ENCODE measurements at places on chromosomes 13 and 19.

GRCh38 chr13:29730253-29730652 is 120.2 kb downstream of the UBL3 start:
- DNase-seq: no peak

GRCh38 chr19:6590258-6590826 is 608 bp downstream of the CD70 start:
- DNase-seq: no peak

- no peak for DNase-seq
Measured at GRCh38 chr19:55370305-55370988, at the start of gene IL11. Gene IL11 (minus strand): TSS chr19:55370463. CDS start chr19:55370310, 153 bp downstream.

GRCh38 chr13:51844862-51845573 is at the start of gene TMEM272:
Gene TMEM272 (minus strand): TSS chr13:51845177. CDS start chr13:51838530, 6,647 bp downstream.
- no peak for DNase-seq

- no peak for DNase-seq
Measured at GRCh38 chr13:104485571-104485970, 1419.4 kb upstream of the SLC10A2 start.

DNA sequence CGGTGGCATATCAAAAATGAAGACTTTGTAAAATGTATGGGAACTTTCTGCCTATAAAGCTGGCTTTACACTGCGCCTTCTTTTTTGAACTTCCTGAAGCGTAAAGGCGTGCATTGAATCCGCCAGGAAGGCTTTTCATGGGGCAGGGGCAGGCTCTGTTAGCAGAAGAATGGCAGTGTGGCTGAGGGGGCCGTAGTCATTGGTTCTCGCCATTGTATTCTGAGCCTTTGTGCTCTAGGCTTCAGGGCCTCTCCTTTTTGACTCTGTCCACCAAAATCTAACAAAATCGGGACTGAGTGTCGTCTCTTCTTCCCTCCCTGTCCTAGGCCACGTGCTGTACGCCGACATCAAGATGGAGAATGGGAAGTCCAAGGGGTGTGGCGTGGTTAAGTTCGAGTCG is 14.1 kb downstream of the PRAM1 start:
- DNase-seq: no peak

- DNase-seq: no peak
Measured at GRCh38 chr19:17824339-17824738, 3.0 kb upstream of the INSL3 start.

DNA sequence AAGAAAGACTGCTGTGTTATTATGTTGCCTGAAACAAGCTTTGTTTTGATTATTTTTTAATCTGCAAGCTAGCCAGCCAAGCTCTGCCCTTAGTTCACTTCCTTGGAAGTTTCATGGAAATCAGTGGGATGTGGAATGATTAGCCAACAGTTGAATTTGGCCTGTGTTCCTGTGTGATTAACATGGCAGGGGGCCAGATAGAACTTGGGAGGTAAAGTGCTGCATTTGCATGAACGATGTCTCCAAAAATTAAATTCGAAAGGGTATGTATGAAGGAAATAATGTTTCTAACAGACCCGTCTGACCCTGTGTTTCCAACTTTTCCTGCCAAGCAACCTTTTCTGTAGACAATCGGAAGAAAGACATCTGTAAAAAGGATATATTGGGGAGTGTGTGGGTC is 32.2 kb downstream of the UFM1 start:
- no peak for DNase-seq

- no peak for DNase-seq
Measured at GRCh38 chr13:98945863-98946605, 31.8 kb downstream of the DOCK9 start.

DNA sequence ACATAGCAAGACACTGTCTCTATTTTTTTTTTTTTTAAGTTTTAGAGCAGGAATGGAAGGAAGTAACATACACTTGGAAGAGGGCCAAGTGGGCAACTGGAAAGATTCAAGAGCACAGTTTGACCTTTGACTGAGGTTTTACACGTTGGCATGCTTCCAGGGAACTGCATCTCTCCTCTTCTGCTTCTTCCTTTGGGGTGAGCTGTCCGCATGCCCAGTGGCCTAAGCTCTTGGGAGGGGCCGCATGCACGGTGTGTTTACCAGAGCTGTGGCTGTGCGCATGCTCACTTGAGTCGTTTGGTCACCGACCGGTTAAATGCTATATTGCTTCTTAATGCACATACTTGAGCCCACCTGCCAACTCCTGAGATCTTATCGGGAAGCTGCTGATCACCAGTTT is 727.7 kb downstream of the UQCRFS1 start:
- DNase-seq: no peak

DNA sequence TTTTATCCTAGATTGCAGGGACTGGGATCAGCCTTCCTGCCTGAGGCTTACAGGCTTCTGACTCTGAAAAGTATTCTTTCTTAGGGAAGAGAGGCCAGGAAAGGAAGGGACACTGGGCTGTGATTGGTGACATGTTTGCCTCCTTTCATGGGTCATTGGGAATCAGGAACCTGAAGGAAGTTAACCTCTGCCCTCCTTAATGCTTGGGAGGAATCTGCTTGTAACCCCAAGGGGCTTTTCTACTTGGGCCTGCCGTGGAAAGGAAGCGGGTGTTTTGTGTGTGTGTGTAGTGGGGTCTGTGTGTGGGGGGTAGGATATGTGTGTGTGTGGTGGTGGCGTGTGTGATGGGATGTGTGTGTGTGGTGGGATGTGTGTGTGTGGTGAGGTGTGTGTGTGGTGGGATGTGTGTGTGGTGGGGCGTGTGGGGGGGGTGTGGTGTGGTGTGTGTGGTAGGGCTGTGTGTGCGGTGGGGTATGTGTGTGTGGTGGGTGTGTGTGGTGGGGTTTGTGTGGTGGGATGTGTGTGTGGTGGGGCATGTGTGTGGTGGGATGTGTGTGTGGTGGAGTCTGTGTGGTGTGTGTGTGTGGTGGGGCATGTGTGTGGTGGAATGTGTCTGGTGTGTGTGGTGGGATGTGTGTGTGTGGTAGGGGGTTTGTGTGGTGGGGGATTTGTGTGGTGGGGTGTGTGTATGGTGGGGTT is 41.3 kb upstream of the NPAS1 start:
- no peak for DNase-seq

DNA sequence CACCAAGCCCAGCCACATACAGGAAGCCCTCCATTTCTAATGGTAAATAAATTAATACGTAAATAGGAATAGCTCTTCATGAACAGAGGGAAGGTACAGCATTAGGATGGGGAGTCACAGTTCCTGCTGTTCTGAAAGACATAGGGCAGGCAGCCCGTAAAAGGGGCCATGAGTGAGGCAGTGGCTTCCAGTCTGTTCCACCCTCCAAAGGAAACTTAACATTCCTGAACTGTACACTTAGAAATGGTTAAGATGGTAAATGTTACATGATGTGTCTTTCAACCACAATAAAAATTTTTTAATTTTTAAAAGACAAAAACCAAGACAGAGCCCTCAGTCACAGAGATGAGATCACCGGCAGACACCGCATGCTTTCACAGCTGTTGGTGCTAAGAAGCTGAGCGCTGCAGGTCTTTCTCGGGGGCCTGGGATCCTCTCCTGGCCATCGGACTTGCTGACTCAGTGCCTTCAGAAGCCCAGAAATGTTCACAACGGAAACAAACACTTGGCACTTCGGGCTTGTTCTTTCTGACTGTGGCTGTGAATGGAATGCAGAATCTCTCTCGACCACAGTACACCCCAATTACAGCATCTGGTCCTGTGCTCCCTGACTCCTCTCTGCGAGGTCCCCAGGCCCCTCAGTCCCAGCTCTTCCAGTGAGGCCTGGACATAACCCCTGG is 36.4 kb downstream of the EPS15L1 start:
- DNase-seq: no peak

DNA sequence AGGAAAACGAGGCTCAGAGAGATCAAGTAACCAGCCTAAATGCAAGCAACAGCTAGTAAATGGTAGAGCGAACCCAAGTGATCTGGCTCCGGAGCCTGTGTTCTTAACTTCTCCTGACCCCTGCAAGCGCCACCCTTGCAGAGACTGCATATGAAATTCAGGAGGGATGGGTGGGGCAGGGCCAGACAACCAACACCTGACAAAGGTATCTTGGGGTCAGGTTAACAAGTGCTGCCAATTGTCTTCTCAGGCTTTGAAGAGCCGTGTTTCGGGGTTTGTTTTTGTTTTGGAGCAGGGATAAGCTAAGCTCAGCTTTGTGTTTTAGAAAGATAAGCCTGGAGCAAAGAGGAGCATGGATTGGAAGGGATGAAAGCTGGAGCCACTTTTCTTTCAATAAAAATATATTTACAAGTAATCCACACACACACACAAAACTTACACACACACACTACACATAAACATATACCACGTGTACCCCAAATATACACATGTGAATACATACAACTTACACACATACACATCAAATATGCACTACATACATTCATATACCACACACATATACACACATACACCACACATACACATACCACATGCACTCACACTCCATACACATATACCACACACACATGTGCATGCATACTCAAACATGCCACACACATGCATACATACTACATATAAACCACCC is 722.0 kb downstream of the DIAPH3 start:
- DNase-seq: no peak

DNA sequence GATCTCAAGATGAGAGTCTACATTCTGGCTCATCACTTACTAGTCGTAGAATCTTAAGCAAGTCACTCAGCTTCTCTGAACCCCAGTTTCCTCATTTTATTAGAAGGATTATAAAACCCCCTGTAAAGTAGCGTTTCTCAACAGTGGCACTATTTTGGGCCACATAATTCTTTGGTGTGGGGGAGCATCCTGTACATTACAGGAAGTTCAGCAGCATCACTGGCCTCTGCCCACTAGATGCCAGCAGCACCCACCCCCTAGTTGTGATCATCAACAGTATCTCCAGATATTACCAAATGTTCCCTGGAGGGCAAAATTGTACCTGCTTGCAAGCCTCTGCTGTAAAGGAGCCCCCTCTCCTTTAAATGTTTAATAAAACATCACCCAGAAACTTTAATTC is 22.6 kb downstream of the STARD13 start:
- no peak for DNase-seq

GRCh38 chr13:33471204-33471603 is 185.6 kb upstream of the STARD13 start:
- DNase-seq: no peak

DNA sequence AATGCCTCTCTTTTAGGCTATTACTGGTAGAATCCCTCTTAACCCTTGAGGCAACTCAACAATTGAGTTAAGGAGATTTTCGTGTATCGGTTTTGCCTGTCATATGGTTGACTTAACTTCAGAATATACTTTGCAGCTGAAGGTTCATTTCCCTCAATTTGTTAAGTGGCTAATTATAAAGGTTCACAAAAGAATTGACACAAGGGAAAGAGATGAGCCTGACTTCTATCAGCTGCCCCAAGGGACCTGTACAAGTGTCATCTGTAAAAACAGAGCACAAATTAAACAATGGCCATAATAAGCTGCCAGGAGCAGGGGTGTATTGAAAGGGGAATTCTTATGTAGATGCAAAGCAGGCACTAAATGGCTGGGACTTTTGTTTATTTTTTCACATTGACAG is 334.8 kb upstream of the OBI1 start:
- DNase-seq: no peak

- no peak for DNase-seq
Measured at GRCh38 chr13:80753866-80754265, 412.9 kb upstream of the SPRY2 start.

GRCh38 chr13:106738186-106738678 is 170.3 kb upstream of the ARGLU1 start:
- no peak for DNase-seq

- DNase-seq: no peak
Measured at GRCh38 chr13:44710576-44710975, 134.4 kb upstream of the TSC22D1 start.

GRCh38 chr19:4606921-4607678 is 32.2 kb upstream of the TNFAIP8L1 start:
- no peak for DNase-seq

- no peak for DNase-seq
Measured at GRCh38 chr19:57363688-57364181, 384 bp downstream of the TRAPPC2B start.

DNA sequence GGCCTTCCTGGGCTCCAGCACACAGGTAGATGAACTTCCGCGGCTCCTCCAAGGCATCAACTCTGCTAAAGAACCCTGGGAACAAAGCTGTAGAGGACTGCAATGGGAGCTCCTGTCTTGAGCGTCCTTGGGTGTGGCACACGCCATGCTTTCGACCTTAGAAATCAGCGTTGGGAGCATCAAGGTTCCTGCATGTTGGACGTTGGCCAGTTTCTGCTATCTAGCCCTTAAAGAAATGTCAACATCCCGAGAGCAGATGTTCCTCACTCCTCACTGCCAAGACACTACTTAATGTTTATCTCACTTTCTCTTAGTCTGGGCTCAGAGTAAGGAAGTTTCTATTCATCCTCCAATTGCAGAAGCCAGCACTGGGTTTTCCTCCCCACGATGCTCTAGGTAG is 70.6 kb upstream of the MEDAG start:
- no peak for DNase-seq

Data from cortex of kidney (tissue), 1 donor.